Activated CD8-positive, alpha-beta T cell treated with anti-CD3 and anti-CD28 coated beads, Interleukin-2, amount 10 ng/mL, durations not matched to agents 7 days and 5 days (primary cell): ENCODE measurements at places on chromosomes 3 and 15.

GRCh38 chr15:29883126-29883525, 60.9 kb upstream of the TJP1 start:
- DNase-seq: no peak

GRCh38 chr15:73139744-73140553, 87.7 kb downstream of the NEO1 start:
- DNase-seq: no peak

DNA sequence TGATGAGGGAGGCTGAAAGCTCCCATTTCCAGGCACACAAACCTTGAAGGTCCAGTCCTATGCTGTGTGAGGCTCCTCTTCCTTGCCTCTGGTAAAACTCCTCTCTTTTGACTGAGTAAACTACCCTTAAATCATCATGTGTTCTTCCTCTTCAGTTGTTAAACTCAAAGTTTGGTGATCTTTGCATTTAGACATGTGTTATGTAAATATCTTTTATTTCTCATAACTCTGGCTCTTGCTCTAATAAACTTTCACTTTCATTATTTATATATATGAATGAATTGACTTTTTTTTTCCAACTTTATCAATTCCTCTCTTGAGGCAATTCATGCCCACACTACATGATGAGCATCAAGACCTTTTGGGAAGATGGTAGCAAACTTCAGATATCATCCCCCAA, 26.6 kb downstream of the SUCNR1 start:
- DNase-seq: no peak

- DNase-seq: no peak
Measured at GRCh38 chr3:168989396-168989795, 674.1 kb downstream of the MECOM start.

DNA sequence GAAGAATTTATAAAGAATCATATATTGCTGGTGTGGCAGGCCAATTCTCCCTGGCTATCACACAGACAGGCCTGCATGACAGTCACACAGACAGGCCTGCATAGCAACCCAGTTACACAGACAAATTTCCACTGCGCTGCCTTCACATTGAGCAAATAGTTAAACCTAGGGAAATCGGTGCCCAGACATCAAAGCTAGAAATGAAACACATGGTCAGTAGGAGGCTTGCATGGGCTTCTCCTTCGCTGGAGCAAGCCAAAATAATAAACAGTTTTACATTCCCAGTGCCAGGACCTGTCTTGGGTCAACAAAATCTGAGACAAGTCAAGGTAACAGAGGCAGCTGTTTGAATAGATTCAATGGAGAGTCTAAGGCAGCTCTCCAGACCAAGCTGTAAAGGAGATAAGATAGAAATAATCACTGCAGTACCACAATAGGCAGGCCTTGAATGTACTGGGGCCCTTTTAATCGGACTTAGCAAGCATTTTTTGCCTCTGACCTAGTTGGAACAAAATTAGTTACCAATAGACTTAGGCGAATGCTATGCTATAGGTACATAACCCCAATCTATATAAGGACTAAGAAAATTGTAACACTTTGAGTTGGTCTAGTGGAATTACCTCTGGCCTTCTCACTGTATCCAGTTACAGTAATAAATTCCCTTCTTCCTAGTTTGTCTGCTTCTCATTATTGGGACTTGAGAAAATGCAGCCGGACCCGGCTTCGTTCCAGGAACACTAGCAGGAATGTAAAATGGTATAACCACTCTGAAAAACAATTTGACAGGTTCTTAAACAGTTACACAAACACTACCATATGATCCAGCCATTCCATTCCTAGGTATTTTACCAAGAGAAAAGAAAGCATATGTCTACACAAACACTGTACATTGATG, 274.7 kb upstream of the UBE2E2 start:
- no peak for DNase-seq

GRCh38 chr3:181716966-181717365, 5.2 kb downstream of the SOX2 start:
- DNase-seq: no peak

DNA sequence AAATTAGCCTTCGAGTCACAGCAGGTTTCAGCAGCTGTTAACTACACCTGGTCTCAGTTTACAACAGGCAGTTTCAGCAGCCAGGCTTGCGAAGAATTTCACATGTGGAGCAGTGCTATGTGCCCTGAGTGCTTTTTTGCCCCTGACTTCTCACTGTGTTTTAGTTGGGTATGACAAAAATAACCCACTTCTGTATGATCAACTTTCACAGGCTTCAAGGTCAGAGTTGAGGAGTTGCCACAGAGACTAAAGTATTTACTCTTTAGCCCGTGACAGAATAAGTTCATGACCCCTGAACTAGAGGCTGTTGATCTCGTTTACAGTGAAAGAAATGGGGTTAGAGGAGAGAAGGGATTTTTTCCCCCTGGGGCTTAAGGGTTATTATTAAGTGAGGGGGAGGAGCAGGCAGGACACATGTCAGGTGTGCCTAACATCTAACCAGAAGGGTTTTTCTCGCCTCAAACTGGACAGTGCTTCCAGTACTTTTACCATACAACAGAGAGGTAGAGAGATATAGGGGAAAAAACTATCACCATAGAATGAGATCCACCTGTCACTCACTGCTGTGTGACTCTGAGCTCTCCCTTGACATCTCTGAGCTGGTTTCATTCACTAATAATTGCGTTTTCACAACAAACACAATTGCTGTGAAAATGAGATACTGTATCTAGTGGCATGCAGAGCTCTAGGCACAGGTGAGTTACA, 14.0 kb upstream of the TOPBP1 start:
- no peak for DNase-seq

- no peak for DNase-seq
Measured at GRCh38 chr3:23202203-23202920, 765 bp upstream of the UBE2E2 start.
